Uterine smooth muscle cell (primary cell): ENCODE measurements at places on chromosomes 1 and 21. TPM values are rescaled to one million over a fixed set of nuclear protein-coding genes. Genes with fewer than 3 reads are reported as not detected.

HIVEP3 gene
- total RNA-seq = 0.75 and 1.8 TPM in 2 replicates

FAM167B gene
- total RNA-seq = 0.44 and 0.50 TPM in 2 replicates

NECTIN4 gene
- total RNA-seq = 0.11 and 0.25 TPM in 2 replicates

RABGGTB gene
- 114 and 163 TPM in 2 replicates for total RNA-seq

OSCP1 gene
- total RNA-seq = 7.7 and 15.5 TPM in 2 replicates

ATP5PF gene
- 32.2 and 46.0 TPM in 2 replicates for total RNA-seq

B3GALT5 gene
- total RNA-seq = 0.33 and 1.1 TPM in 2 replicates

OXCT2 gene
- 2.2 and 4.5 TPM in 2 replicates for total RNA-seq

PRR9 gene
- 0.12 and 1.2 TPM in 2 replicates for total RNA-seq

C1orf141 gene
- not detected in 2 replicates for total RNA-seq

FTCD gene
- total RNA-seq = 1.1 TPM in 1 of 2 replicates, not detected in the other

FMOD gene
- total RNA-seq = 0.33 and 8.4 TPM in 2 replicates
